Common myeloid progenitor, CD34-positive (primary cell): ENCODE measurements at places on chromosomes 12 and 14.

- no peaks in the 10 kb centered on the region for H3K27me3 ChIP-seq
- H3K4me1 ChIP-seq = peaks cover 12% of the 10 kb centered on the region
- H3K4me3 ChIP-seq = no peak overlapping the region
- peak; percentile 62 for DNase-seq
- no peaks in the 10 kb centered on the region for H3K36me3 ChIP-seq
Observed at GRCh38 chr14:88005978-88006851, 1.3 kb downstream of the GPR65 start.

- H3K4me3 ChIP-seq = peak overlapping the region; percentile 89
- H3K27me3 ChIP-seq = no peaks in the 10 kb centered on the region
- peak; percentile 91 for DNase-seq
- peak overlapping the region; percentile 99 for H3K27ac ChIP-seq
- peaks cover 17% of the 10 kb centered on the region for H3K4me1 ChIP-seq
Observed at GRCh38 chr14:23093991-23094665, 808 bp downstream of the ACIN1 start.

- H3K27ac ChIP-seq = peak overlapping the region; percentile 60
- peaks cover 30% of the 10 kb centered on the region for H3K4me1 ChIP-seq
- H3K4me3 ChIP-seq = peak overlapping the region; percentile 96
- peak; percentile 75 for DNase-seq
- no peaks in the 10 kb centered on the region for H3K36me3 ChIP-seq
Observed at GRCh38 chr12:101696251-101697196, 916 bp upstream of the CHPT1 start.

DNA sequence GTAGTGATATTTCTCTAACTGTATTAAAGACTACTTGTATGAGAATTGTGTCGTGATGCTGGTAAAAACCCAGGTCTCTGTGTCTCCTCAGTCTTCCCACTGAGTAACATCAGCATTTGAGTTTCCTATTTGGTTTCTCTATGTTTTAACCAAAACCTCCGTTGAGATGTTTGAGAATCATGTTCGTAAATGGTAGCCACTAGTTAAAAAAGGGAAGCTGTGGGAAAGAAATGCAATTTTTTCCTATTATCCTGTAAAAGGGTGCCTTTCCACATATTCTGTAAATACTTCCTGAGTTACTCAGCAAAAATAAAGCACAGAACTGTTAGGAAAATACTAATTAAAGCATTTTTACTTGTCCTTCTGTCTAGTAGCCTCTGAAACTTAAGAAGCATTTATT lies 7.0 kb downstream of the CLEC1B start:
- peak; percentile 20 for DNase-seq
- H3K4me3 ChIP-seq = no peak overlapping the region
- H3K36me3 ChIP-seq = no peaks in the 10 kb centered on the region
- H3K4me1 ChIP-seq = peaks cover 4% of the 10 kb centered on the region
- H3K27me3 ChIP-seq = no peaks in the 10 kb centered on the region

DNA sequence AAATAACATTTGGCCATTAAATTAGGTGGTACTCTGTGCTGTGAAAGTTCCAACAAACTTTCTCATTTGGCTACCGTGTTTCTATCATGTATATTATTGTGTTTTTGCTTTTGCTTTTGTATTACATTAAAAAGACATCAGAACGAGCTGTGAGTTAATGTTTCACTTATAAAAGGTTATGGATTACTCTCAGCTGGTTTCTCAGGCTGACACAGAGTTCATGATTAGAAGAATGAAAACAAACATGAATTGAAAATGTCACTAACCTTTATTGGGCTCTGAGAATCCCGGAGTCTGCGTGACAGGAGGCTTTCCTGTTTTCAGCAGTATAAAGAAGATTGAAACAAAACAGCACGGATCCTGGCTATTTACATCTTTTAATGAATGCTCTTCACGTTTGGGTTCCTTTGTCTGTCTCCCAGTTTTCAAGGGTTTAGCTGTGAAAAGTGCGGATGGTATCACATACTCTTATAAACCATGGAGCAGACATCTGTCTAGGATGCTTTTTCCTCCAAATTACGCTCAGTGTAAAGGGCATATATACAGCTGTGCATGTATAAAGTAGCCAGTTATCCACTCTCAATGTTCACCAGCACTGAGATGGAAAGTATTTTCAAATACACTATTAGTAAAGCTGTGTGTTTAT lies 153.6 kb downstream of the PTCSC3 start:
- no peaks in the 10 kb centered on the region for H3K36me3 ChIP-seq
- no peaks in the 10 kb centered on the region for H3K4me1 ChIP-seq
- no peak for DNase-seq
- H3K4me3 ChIP-seq = no peak overlapping the region
- no peak overlapping the region for H3K27ac ChIP-seq
- no peaks in the 10 kb centered on the region for H3K27me3 ChIP-seq

- no peaks in the 10 kb centered on the region for H3K4me1 ChIP-seq
- H3K4me3 ChIP-seq = no peak overlapping the region
- peaks cover 3% of the 10 kb centered on the region for H3K27me3 ChIP-seq
- H3K27ac ChIP-seq = no peak overlapping the region
Observed at GRCh38 chr12:95802482-95803270, 12.1 kb upstream of the NTN4 start.

GRCh38 chr12:106114447-106115068 lies 24.2 kb downstream of the NUAK1 start:
- no peaks in the 10 kb centered on the region for H3K4me1 ChIP-seq
- DNase-seq = no peak
- no peak overlapping the region for H3K4me3 ChIP-seq
- no peaks in the 10 kb centered on the region for H3K36me3 ChIP-seq
